Activated CD8-positive, alpha-beta memory T cell treated with anti-CD3 and anti-CD28 coated beads for 1 hour (primary cell): ENCODE measurements at places on chromosomes 4 and X.

- no peak for DNase-seq
These were observed 5.7 kb downstream of the GPRIN3 start for GRCh38 chr4:89301902-89302301.

- DNase-seq, result no peak
These were observed 221.3 kb downstream of the STIM2 start for GRCh38 chr4:27081675-27082586.

DNA sequence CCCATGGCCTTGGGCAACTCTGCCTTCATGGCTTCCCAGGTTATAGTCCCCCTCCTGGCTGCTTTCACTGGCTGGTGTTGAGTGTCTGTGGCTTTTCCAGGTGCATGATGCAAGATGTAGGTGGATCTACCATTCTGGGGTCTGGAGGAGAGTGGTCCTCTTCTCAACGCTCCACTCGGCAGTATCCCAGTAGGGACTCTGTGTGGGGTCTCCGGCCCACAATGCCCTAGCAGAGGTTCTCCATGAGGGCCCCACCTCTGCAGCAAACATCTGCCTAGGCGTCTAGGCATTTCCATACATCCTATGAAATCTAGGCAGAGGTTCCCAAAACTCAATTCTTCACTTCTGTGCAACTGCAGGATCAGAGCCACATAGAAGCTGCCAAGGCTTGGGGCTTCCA, 763.4 kb upstream of the EPHA5 start:
- DNase-seq, result no peak

DNA sequence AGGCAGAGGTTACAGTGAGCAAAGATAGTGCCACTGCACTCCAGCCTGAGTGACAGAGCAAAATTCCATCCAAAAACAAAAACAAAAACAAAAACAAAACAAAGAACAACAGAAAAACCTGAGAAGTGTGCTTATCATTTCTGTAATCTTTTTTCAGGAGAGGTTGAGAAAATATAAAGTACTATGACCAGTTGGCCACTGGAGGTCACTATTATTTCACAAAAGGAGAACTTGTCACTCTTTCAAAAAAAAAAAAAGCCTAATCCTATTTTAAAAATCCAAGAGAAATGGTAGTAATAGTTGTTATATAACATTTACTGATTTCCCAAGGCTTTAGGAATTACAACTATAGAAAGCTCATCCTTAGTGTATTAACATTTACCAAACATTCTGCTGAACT, 24.9 kb upstream of the RNF150 start:
- DNase-seq, result no peak

DNA sequence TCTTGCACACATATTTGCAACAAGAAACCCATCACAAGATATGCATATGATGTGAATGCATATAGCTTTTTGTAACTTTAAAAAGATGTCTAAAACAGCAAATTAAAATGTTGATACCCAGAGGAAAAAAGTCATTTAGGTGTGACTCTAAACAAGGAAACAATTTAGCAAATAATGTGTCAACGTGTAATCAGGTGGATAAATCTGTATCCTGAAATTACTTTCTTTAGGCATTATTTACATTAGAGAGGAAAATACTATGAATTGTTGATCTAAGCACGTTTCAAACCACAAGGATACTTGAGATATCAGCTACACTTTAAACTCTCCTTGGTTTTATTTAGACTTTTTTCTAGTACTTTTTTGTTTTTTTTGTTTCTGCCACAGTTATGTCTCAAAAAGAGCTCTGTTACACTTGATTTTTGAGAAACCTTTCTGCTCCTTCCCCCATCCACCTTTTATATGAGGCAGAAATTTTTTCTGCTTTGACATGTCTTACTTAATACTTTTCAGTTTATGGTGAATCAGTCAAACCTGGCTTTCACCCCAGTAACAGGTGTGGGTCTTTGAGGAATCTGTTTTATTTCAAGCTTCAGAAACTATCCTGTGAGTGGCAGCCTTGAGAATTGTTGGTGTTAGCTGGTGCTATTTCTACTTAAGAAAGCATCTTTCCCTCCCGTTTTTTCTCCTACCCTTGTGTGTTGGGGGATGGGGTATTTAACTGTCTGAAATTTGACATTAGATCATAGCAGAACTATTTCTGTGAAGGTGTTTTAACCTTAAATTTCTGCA, 1.9 kb downstream of the NPNT start:
- no peak for DNase-seq

- no peak for DNase-seq
These were observed 201.1 kb downstream of the ARHGAP24 start for GRCh38 chr4:85676050-85676425.

DNA sequence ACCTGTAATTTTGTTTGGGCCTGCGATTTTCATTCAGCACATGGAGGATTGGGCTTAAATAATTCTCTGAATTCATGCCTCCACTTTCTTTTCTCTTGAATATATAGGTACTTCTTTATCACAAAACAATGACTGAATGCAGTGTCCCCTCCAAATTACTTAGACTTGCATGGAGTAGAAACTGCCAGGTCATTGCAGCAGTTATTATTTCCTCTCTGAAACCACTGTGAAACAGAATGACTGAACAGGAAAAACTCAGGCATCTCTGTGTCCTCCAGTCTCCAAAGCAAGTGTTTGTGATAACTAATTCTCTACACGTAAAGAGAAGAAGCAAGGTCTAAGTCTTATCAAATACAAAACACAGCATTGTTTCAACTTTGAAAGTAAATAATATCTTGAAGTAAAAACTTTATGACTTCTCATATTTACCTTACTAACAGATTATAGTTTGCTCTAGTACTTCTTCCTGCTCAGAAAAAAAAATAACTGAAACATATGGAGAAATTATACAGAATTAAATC, 144.5 kb upstream of the DIAPH2 start:
- no peak for DNase-seq

DNA sequence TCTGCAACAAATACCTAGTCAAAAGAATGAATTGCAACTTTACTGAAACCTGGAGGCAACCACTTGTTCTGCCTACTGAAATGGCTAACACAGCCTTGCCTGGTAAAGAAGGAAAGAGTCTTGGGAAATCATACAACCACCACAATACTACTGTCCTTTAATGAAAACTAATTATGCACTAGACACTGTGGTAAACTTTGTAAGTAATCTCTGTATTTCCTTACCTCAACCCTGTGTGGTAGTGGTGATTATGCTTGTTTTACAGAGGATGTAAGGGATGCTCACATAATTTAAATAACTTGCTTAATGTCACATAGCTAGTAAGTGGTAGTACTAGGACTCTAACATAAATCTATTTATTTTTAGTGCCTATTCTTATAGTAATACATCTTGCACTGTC, 44.7 kb downstream of the TMEM156 start:
- DNase-seq, result no peak

DNA sequence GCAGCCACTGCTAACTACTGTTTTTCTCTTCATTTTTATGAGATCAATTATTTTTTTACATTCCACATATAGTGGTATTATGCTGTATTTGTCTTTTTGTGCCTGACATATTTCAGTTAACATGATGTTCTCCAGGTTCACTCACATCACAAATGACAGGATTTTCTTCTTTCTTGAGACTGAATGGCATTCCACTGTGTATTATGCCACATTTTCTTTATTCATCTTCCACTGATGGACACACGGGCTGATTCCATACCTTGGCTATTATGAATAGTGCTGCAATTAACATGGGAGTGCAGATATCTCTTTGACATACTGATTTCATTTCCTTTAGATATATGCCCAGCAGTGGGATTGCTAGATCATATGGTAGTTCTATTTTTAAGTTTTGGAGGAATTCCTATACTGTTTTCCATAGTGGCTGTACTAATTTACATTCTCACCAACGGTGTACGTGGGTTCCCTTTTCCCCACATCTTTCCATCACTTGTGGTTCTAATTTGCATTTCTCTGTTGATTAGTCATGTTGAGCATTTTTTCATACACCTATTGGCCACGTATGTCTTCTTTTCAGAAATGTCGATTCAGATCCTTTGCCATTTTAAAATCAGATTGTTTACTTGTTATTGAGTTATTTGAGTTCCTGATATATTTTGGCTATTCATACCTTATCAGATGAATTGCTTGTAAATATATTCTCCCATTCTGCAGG, 14.9 kb upstream of the ZCCHC4 start:
- no peak for DNase-seq

DNA sequence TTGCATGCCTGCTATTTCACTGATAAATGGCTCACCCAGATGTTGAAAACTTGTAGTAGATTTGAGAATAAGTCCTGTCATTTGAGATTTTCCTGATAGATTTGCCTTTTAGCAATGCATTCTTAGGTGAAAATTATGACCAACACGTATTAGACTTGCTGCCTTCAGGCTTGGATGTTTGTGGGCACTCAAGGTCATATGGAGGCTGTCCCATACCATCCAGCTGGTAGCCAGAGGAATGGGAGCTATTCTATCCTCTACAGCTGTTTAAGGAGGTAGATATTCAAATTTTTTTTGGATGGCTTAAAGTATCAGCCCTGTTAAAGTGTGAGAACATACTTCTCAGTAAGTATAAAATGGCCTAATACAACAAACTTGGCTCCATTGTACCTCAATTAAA, 34.7 kb downstream of the RTL3 start:
- no peak for DNase-seq

DNA sequence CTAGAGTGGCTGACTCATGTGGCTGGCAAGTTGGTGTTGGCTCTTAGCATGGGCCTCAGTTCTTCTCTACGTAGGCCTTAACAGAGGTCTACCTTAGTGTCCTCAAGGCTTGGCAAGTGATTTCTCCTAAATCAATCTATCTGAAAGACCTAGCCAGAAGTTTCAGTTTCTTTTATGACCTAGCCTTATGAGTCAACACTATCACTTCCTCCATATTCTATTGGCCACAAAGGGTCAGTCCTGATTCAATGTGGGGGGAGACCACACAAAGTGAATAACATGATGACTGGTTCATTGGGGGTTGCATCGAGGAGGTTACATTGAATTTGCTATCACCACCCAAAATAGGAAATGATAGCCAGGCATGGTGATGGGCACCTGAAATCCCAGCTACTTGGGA, 5.8 kb upstream of the NRK start:
- no peak for DNase-seq

GRCh38 chr4:146709956-146710355, 71.3 kb downstream of the POU4F2 start:
- DNase-seq, result no peak

GRCh38 chrX:103782640-103783039, 6.0 kb downstream of the PLP1 start:
- no peak for DNase-seq

- no peak for DNase-seq
These were observed 33.2 kb upstream of the SLC9A7 start for GRCh38 chrX:46791927-46792809.

DNA sequence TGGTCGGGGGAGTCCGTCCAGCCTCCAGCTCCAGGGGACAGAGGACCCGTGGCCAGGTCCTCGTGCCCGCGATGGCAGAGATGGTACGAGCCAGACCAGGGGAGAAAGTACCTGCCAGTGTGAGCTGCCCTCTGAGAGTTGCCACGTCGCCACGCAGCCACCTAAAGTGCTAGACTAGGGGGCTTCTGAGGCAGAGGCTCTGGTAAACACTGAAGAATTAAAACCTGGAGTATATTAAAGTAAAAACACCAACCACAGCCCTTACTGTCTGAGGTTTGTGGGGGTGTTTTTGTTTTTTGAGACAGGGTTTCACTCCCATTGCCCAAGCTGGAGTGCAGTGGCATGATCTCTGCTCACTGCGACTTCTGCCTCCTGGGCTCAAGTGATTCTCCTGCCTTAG, 60.1 kb upstream of the SORCS2 start:
- no peak for DNase-seq

GRCh38 chr4:184362396-184362795, 112.0 kb downstream of the IRF2 start:
- DNase-seq, result no peak

GRCh38 chr4:62302710-62303109, 1102.6 kb downstream of the ADGRL3 start:
- no peak for DNase-seq

- DNase-seq, result no peak
These were observed 1814.9 kb downstream of the STIM2 start for GRCh38 chr4:28675582-28675981.

DNA sequence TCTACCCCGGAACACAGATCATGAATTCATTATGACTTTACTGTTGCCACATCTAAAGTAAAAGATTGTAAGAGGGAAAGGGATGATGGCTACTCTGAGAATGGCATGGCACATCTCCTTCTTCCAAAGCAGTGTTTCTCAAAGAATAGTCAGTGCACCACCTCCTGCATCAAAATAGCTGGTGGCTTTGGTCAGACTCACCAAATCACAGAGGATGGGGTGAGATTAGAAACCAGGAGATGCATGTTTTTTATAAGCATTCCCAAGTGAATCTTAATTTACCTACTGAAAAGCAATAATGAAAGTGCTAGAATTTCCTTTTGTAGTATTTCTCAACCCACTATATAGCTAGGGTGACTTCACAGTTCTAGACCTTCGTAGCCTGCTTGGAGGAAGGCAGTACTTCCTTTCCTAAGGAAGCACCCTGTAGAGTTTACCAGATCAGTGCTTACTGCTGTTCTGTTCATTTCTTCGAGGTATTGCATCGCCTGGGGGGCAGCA, 340.8 kb upstream of the KLF3 start:
- no peak for DNase-seq

- no peak for DNase-seq
These were observed 6.1 kb downstream of the TCEANC start for GRCh38 chrX:13659063-13659462.

DNA sequence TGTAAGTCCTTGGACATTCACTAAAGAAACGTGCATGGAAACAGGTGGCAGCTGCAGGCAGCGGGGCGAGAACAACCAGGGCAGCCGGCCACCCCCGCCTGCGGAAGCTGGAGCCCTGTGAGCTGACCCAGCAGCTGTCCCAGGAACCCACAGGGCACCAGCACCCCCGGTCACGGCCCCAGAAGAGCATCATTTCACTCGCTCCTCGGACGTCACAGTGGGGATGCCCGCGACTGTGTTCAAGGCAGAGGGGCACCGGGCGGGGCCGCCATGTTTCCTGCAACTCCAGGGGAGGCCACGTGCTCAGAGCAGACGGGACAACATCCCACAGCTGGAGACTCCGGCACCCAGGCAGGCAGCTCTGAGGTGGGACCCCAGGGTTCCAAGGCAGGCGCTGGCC, 45.0 kb upstream of the CPLX1 start:
- no peak for DNase-seq

GRCh38 chrX:1450361-1451161, 2.1 kb downstream of the ASMTL start:
- no peak for DNase-seq

GRCh38 chr4:4326166-4326565, 36.1 kb downstream of the ZBTB49 start:
- DNase-seq, result no peak

GRCh38 chr4:110188113-110188512, 10.3 kb downstream of the ELOVL6 start:
- DNase-seq, result no peak
